ENCODE measurements at places on chromosomes 7 and 10.

DNA sequence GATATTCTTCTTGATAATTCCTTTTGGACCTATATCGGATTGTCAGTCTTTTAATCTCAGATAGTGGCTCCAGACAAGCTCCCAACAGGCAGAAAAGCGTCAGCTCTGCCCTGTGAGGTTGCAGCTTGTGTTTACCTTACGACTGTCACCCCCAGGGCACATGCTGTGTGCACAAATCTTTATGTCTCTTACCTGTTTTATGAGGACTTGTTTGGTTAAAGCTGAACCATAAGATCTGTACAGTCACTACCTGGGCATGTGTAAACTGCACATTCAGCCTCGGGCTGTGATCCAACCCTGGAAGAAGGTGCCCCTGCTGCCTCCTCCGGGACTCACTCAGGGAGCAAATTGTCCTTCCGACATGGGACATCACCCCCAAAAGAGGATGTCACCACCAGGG is 119.8 kb downstream of the GALNT17 start:
- DNase-seq, result no peak

DNA sequence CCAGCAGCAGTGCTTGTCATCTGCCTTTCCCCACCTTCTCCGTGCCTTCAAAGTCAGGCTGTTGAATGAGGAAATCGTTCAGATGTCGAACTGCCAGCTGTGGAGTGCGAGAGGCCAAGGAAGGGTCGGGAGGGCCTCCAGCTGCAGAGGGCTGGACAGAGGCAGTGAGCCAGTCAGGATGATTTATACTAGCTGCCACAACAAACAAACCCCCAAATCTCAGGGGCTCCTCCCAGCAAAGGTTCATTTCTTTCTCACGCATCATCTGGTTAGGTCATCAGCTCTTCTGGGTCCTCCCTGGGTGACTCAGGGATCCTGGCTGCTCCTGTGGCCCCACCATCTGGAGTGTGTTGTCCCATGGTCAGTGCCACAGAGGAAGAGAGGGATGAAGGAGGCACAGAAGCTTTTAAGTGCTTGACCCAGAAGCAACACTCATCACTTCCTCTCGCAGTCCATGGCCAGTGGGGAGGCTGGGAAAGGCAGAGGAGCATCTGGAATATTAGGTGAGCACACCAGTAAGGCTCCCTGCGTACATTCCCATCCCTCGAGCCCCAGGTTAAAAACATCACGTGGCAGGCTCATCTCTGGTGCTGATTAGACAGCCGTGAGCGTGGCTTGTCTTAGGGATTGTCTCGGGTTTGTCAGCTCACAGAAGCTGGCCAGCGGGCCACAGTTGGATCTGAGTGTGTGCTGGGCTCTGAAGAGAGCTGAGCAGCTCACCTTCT is 140.7 kb downstream of the RGS10 start:
- no peak for DNase-seq

DNA sequence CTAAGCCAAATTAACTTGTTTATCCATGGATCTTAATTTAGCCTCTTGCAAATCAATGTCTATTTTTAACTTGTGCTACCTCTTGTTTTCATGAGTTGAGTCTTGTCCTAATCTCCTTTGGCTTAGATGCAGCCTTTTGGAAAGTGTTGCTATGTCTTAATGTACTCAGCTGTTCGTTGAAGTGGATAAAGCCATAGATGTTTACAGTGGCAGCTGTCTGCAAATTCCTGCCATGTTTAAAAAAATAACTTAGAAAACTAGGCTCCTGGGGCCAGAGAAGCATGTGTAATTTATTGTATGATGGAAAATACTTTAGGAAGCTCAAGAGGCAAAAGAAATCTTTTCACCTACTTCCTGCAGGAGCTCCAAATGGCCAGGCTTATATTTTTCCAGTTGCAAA is 253.1 kb upstream of the RHOBTB1 start:
- DNase-seq, result no peak

- DNase-seq, result no peak
These were observed 94.1 kb upstream of the KLF6 start for GRCh38 chr10:3879073-3879472.

DNA sequence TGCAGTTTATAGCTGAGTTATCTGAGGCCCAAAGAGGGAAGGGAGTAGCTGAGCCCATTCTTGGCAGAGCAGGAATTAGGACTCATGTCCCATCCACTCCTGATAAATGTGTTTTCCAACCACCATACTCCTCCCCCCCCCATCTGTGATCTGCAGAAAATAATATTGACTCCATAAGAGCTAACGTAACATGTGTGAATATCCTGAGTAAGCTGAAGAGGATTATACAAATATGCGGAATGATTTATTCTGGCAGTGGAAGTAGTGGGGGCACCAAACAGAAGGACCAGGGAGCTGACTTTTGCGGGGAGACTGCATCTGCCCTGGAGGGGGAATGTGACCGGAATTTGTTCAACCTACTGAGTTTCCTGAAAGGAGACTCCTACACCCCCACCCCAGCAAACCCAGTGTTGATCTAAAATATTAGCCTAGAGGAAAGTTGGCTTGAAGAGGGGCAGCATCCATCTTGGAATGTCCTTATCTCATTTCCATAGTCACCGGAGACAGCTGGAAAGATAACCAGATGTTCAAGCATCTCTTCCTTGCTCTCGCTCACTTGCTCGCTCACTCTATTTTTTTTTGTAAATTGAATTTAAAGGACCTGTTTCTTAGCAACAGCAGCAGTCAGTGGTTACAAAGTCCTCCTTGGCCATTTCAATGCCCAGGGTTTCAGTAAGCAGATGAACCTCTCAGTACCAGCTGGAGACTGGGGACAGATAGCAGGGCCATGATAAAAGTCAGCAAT is 114.7 kb downstream of the RPS24 start:
- no peak for DNase-seq

- no peak for DNase-seq
These were observed 5.8 kb downstream of the ZNF212 start for GRCh38 chr7:149245244-149245643.

- no peak for DNase-seq
These were observed 20.4 kb upstream of the GOT1 start for GRCh38 chr10:99450624-99451498.

DNA sequence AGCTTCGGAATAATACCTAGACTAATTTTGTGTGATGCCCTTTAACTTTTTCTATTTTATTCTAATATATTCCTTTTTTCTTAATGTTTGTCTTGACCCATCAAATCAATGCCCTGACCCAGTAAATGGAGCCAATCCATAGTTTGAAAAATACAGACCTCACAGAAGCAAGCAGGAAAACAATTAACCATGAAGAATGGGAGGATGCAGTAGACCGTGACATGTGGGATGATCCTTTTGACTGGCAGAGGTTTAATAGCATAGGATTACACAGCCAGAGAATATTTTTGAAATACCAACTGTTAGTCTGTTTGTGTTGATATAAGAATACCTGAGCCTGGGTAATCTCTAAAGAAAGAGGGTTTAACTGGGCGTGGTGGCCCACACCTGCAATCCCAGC is 142.6 kb upstream of the NEBL start:
- no peak for DNase-seq

DNA sequence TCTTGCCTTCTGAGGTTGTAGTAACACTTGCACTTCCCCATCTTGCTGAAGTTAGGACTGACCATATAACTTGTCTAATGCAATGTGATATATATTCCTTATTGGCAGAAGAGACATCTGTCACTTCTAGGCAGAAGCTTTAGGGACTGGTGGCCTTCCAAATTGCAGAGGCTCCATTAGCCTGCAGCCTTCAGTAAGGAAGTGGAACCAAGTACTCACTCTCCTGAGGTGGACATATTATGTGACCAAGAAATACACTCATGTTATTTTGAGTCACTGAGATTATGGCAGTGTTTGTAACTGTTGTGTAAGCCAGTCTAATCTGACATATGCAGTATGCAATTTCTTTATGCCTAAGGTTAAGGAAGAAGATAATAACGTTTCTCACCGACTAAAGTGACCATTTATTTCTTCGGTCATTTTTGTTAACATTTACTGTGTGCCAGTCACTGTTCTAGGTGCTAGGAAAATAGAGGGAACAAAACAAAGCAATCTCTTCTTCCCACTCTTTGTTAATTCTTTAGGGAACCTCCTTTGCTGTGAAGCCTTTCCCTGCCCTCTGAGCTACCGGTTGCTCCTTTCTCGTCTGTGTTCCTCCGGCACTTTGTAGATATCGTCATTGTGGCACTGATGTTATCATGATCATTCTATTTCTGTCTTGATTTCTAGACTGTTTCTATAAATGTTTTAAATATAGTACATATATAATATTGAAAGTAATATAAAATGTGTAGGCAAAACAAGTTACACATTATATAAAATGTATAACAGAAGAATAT is 52.9 kb upstream of the HBP1 start:
- DNase-seq, result no peak

DNA sequence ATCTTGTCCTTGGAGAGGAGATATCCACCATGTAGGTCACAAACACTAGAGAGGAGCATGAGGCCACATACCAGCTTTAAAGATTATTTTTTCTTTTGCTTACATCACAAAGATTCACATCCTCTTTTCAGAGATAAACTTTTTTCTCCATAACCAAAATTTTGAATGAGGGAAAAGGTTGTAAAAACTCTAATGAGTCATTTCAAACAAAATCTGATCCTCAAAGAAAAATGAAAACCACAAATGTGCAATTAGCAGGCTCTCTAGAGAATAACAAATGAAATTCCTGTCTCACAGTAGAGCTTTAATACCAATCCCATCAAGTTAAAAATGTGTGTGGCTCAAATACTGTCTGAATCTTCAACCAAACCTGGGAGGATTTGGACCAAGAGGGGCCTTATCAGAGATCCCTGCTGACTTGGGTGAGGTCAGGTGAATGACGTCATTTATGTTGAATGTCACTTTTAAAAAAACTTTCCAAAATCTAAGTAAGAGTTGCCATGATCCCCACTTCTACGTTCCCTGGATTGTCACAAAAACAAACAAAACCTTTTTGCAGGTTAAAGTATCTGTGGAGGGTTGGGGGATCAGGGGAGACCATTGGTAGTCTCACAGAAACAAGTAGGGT is 261.5 kb upstream of the NPSR1 start:
- no peak for DNase-seq

GRCh38 chr7:5636914-5637313 is 144.5 kb downstream of the RNF216 start:
- DNase-seq, result no peak

DNA sequence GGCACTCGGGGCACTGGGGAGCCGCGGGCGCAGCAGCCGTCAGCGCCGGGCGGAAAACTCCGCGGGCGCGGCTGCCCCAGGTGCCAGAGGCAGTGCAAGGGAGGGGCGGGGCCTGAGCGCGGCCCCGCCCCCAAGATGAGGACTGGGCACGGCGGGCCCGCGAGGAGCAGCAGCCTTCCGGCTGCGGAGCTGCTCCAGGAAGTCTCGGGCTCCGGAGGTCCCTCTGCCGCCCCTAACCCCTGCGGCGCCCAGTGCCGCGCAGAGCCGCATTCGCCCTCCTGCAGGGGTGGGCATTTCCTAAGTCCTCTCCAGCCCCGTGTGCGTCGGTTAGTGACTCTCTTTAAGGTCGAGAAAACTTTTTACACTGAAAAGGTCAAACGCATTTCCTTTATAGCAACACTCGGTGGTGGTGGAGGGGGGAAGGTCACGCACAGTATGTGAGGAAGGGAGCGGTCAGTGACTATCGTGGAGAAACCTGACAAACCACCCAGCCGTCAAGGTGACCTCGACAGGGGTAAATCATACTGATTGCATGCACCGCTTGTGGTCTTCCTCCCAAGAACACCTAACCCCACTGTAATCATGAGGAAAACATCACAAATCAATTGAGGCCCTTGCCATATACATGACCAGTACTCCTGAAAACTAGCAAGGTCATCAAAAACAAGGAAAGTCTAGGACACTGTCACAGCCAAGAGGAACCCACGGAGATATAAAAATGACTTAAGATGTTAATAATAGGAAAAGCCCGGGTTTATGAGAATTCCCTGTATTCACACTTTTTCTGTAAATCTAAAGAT is at the start of gene ANXA11:
Gene ANXA11, minus strand, starts transcription at position 61 of the 800 bp plus-strand sequence. CDS start 32,676 bp downstream, outside the sequence.
- DNase-seq, result peak; percentile 88

DNA sequence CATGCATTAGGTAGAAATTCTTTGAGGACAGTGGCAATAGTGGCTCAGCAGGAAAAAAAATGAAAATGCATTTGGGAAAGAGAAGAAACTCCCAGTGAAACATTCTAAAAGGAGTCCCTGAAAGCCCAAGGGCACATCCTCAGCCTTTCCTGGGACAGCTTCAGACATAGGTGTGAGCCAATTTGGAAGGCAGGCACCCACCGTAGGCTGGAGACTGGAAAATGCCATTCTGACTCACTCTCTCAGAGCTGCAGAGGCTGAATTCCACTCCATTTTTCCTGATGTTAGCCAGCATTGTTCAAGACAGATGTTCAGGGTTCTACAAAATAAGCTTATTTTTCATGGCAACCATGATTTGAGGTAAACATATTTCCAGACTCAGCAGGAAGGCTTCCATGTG is 379.0 kb upstream of the FZD8 start:
- no peak for DNase-seq

- peak; percentile 82 for DNase-seq
These were observed 2.8 kb downstream of the FAM53B start for GRCh38 chr10:124741281-124741921.

DNA sequence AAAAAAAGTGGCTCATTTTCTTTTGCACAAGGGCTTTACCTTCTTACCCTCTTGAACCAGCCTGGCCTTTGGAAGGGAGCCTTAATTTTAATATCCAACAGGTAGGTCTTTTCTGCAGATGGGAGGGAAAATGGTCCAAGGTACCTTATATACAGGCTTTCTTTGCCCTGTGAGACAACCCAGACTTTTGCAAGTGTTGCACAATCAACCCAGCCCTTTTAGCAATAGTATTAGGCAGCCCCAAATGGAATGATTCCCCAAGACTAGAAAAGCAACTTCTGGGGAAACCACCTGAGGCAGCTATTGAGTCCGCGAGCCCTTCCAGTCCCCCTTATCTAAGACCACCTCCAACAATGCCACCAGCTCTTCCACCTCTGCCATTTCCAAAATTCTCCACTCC is 1138.3 kb downstream of the XPNPEP1 start:
- no peak for DNase-seq

GRCh38 chr10:129761197-129761972 is 202.7 kb downstream of the EBF3 start:
- no peak for DNase-seq

DNA sequence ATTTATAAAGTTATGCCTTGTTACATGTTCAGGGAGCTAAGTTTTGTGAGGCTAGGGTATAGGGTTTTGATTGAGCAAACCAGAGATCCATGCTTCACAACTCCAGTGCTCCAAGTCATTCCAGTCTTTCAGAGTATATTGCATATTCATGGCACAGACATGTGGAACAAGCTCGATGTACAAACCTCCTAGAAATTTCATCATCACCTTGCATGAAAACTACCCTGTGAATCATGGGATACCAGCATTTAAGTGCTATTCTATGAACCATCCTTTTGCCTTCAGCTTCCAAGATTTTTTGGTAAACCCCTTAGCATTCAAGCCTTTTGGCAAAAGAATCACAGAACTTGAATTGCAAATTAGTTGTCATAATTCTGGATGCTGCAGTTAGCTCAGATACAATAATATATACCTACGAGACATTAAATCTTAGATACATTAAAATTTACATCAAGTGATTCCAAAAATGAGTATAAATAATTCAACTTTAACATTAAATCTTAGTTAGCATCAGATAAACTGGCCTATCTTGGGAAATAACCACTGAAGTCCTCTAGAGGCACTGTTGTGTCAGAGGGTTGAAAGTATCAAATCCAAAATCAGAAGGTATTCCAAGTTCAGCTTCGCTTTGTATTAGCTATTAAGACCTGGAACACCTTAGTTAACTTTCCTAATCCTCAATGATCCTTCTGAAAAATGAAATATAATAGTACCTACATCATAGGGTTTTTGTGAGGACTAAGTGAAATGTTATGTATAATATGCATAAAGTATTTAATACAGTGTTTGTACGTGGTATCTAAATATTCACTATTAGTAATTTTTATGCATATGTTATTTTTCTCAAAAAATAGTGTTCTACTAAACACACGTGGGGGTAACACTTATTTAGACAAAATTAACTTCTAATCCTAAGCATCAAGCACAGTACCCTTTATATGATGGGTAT is 55.5 kb upstream of the CABCOCO1 start:
- no peak for DNase-seq

Data from CD4-positive, alpha-beta T cell treated with Interleukin-17A for 1 hour (primary cell).